ENCODE measurements at places on chromosomes 6 and 20.

DNA sequence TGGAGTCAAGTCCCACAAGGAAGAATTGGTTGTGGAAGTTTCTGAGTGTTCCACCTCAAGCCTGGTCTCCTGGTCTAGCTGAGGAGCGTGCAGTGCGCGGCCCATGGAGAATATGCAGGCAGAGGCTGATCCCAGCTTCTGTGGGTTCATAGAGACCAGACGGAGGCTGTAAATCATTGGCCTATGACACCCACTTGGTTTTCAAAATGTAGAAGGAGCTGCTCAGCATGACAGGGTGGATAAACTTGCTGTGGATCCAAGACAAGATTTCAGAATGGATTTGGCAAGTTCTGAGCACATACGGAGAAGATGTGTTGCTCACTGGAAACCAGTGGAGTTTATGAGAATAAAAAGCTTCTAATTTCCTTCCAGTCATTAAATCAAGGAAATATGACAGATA, 744 bp downstream of the KIF25 start:
- no peak for DNase-seq

- DNase-seq = no peak
These were observed 849.2 kb upstream of the HS3ST5 start for GRCh38 chr6:115191989-115192388.

GRCh38 chr20:51062065-51062464, 39.2 kb upstream of the KCNG1 start:
- no peak for DNase-seq

- DNase-seq = no peak
These were observed 40.4 kb downstream of the MDGA1 start for GRCh38 chr6:37657112-37657886.

DNA sequence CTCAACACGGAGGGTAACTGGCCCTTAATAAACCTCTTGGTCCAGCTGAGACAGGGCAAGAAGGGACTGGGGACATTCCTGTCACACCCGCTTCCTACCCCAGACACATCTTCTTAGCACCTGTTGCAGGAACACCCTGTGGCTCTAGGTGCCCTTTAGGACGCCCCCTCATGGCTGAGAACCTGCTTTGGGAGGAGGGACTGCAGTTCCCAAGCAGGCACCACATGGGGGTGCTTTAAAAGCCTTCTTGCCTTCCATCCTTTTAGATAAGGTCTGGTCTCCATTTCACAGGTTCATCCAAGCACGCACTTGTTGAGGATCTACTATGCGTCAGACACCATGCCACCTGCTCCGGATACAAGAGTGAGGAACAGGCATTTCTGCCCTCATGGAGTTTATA, 26.6 kb downstream of the NSFL1C start:
- DNase-seq = no peak

DNA sequence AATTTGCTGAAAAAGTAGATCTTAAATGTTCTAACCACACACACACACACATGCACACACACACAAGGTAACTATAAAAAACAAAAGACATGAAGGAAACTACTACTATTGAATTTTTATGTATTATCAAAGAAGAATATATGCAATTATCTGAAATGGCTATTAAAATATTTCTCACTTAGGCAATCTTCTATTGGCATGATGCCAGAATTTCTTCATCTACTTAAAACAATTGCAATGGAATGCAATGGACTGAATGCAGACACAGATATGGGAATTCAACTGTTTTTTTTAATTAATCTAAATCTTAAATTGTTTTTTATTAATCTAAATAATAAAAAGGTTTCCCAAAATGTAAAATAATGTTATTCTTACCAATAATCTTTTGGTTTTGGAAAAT, 152.6 kb upstream of the SMLR1 start:
- DNase-seq = no peak

DNA sequence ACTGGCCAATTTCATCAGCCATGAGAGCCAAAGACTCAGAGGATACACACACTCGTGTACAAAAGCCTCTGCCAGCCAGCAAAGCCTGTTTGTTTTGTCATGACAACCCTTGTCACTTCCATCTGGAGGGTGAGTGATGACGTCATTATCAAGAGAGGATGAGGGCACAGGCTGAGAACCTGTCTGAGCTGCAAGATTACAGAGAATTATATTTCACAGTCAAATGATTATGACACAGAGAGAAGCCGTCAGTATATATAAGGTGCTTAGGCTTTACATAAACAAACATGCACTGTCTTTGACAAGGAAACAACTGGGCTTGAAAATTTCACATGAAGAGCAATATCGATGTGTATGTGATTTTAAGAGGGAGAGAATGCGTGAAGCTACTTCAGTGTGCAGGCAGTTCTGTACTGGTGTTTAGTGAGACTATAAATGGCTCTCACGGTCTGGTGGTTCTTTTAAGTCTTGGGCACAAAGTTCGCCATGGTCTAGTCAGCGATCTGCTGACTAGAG, 36.5 kb upstream of the BCLAF1 start:
- DNase-seq = no peak

- no peak for DNase-seq
These were observed 251.9 kb downstream of the EPM2A start for GRCh38 chr6:145483191-145483996.

DNA sequence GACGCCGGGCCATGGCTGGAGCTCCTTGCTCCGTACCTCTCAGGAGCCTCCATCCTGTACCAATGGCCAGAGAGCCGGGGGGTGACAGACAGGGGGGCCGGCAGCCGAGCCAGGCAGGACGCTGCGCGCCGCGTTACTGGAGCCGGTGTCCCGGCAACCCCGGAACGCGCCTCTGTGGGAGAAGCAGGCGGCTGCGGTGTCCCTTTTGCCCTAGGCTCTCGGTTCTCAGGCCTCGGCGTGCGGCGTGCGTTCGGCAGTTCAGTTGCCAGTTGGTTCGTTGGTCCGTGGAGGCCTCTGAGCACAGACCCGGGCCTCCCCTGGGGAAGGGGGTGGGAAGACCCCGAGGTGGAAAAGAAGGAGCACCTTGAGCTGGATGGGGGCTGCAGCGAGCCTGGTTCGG, at the start of gene SPATS1:
SPATS1 (plus strand) TSS at position 162 of the 400 bp plus-strand sequence. CDS start 446 bp downstream, outside the sequence.
- no peak for DNase-seq

DNA sequence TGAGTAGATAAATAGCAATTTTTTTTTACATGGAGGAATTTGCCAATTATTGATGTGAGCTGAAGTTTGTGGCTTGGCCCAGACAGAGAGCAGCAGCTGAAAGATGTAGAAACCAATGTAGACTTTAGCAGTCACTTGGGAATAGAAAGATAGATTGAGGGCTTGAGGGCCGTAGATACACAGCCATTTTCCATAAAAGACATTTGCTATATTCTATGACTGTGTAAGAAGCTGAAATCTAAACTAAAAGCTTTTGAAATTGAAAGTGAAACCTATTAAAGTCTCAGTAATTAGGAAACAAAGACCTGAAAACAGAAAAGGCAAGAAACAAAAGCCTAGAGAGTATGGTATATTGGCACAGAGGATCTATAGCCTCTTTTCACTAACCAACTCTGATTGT, 332.7 kb downstream of the CENPW start:
- DNase-seq = no peak

DNA sequence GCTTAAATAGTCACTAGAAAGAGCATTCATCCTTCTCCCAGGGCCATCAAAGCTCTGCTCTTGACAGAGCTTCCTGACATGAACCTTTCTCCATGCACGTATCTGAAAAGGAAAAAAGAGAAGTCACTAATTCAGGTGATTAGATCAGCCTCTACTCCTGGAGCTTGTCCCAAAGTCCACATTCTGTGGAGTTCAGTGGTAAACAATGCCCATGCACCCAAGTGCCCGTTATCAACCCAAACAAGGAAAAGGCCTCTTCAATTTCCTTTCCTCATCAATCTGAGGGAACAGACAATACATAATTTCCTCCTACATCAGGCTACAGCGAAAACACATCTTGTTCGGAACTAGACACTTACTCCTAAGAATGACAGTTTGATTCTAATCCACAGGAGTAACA, 129.2 kb upstream of the PCSK2 start:
- DNase-seq = no peak

GRCh38 chr6:144305985-144306384, 20.9 kb downstream of the UTRN start:
- no peak for DNase-seq

DNA sequence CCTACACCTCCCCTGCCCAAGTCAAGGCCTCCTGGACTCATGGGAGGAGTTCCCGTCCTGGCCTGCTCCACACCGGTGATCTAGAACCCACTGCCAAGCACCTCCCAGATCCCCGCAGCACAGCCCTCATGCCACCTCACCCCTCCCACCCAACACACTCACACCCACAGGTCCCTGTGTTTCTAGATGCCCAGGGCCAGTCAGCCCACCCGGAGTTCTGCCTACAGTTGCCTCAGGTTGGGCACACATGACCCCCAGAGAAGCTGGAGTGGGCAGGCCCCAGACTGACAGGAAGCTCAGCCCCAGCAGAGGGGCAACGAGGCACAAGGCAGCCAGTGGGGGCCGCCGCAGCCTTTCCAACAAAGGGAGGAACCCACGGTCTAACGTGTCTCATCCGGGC, 29.6 kb downstream of the RRBP1 start:
- DNase-seq = no peak

GRCh38 chr6:37865504-37865903, 46.0 kb downstream of the ZFAND3 start:
- DNase-seq = no peak

DNA sequence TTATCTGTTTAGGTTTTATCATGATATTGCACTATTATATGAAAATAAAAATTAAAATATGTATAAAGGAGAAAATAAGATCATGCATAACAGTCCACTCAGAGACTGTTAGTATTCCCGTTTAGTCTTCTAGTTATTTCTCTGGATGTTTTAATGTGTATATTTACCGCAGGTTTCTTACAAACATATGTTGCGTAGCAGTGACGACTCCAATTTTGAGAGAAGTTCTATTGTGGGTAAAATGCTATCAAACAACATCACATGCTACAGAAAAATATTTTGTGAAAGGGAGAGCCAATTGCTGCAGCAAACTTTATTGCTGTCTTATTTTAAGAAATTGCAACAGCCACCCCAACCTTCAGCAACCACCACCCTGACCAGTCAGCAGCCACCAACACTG, 72.4 kb upstream of the NXT1 start:
- DNase-seq = no peak

- no peak for DNase-seq
These were observed 329.6 kb downstream of the HAO1 start for GRCh38 chr20:7610681-7611080.

GRCh38 chr6:157157258-157157657, 166.1 kb downstream of the TMEM242 start:
- no peak for DNase-seq

DNA sequence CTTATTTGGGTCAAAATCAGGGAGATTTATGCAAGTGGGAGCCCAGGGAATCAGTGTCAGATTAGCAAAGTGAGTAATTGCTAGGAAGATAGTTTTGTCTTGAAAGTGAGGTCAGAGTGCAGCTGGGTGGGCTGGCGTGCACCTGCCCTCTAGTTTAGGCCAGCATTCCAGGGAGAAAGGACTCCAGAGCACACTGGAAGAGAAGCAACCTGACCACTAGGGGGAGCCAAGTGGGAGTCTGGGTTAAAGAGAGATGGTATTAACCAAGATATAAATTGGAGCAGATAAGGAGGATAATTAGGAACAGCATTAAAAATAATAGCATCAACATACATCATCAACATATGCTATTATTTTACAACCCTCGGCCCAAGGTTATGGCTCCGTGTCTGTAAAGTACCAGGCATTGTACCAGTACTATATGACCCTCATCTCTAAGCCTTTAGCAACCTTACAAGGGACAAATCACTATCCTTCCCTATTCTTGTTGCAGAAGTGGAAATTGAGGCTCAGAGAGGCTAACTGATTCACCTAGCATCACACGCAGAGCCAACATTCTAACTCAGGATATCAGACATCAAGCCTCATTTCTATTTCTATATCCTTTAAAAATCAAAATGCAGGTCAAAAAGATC, 57.8 kb downstream of the SLC2A10 start:
- DNase-seq = no peak

GRCh38 chr6:20403070-20403765, 1.5 kb downstream of the E2F3 start:
- DNase-seq = peak; percentile 74

- DNase-seq = no peak
These were observed 32.4 kb upstream of the FBXO9 start for GRCh38 chr6:53032849-53033248.

- no peak for DNase-seq
These were observed 293.1 kb upstream of the KCNQ5 start for GRCh38 chr6:72328775-72329174.

- DNase-seq = no peak
These were observed 442.6 kb upstream of the MARCKS start for GRCh38 chr6:113414511-113414910.

DNA sequence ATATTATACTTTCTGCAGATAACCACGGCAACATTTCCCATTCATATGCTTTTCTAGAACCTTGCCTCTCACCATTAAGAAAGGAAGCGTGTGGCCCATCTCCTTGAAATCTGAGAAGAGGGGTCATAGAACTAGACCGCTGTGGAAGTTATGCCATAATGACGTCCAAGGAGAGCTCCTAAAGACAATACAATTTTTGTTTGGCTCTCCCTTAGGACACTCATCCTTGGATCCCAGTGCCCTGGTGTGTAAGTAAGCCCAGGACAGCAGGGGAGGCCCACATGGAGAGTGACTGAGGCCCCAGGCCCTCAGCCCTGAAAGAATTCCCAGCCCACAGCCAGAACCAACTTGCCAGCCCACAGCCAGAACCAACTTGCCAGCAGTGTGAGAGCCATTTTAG, 379.6 kb downstream of the FOXA2 start:
- DNase-seq = no peak

- DNase-seq = peak; percentile 15
These were observed 58.0 kb downstream of the SULF2 start for GRCh38 chr20:47727170-47727880.

DNA sequence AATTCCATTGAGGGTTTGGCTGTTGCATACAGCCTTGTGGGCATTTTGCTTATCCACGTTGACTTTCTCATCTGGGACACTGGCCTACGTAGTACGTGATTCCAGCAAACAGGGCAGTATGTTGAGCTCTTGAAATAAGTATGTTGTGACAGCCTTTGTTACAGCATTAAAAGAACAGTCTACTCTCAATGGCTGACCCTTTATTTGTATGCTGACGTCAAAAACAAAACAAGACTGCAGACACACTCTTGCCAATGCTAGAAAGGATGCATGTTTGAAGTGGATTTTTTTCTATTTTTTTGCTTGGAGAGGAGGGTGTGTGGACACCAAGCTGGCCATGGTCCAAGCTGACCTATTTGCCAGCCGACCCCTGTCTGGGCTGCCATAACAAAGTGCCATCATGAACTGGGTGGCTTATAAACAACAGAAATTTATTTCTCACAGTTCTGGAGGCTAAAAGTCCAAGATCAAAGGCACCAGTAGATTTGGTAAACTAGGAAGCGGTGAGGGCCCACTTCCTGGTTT, 10.8 kb upstream of the SNHG17 start:
- no peak for DNase-seq

DNA sequence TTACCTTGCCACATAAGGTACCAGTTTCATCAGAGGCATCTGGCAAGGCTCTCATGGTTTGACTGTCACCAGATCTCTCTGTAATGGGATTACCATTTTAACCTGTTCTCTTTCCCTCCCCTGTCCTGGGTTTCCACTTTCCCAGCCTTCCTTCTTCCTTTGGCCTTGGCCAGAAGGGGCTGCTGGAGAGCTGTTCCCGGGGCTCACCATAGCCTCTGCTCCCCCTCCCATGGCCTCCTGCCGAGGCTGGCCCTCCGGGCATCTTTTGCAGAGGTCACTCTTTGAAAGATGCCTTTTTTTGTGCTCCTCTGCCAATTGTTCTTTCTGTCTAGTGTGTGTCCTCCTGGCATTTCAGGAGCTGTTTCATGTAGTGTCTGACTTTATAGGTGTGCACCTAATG, 100.7 kb upstream of the SCP2D1 start:
- no peak for DNase-seq

- no peak for DNase-seq
These were observed 277.4 kb upstream of the JAG1 start for GRCh38 chr20:10951216-10951615.

- peak; percentile 72 for DNase-seq
These were observed 6.6 kb downstream of the L3MBTL1 start for GRCh38 chr20:43513931-43514647.

Measured in stimulated activated CD8-positive, alpha-beta memory T cell treated with anti-CD3 and anti-CD28 coated beads, Interleukin-4, amount 100 ng/mL, for 4 hours (primary cell).